Stimulated activated CD4-positive, alpha-beta T cell treated with anti-CD3 and anti-CD28 coated beads, Interleukin-1b, Interleukin-23, amount 100 ng/mL, for 24 hours (primary cell): ENCODE measurements at places on chromosomes 5 and 9.

DNA sequence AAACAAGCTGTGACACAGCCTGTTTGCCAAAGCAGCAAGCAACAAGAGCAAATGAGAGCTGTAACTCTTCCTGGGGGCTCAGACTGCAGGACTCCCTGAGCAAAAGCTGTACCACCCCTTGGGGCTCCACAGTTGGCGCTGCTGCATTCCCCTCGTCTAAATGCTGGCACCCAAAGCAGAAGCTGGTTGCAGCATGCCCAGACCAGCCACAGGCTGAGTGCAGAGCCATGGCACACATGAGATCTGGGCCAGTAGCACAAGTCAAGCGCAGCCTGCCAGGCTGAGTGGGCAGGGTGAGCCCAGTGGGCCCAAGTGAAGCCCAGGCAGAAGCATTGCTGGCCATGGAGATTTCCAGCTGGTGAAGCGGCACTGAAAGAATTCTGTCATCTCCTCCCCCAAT is 157.3 kb upstream of the GRAMD2B start:
- no peak for DNase-seq

- no peak for DNase-seq
Observed at GRCh38 chr5:59792983-59793585, 100.4 kb downstream of the PDE4D start.

DNA sequence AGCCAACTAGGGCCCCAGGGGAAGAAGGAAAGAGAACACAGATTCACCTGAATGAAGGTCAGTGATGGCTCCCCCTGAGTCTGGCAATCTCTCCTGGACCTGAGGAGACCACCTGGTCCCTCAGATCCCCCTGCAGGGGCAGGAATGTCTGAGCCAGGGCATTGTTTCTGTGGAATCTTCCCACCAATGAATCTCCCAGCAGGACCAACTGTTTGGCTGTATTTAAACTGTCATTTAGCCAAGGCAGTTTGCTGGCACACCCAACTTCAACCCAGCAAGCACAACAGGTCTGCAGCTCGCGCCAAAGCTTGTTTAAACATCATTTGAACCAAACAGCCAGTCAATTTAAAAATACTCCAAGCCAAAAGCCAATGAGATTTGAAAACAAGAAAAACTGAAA is 92.6 kb downstream of the SH3TC2 start:
- no peak for DNase-seq

GRCh38 chr5:157562111-157562581 is 13.4 kb downstream of the ADAM19 start:
- DNase-seq: no peak

- no peak for DNase-seq
Observed at GRCh38 chr9:70532716-70533115, 118.3 kb upstream of the KLF9 start.

- no peak for DNase-seq
Observed at GRCh38 chr9:127360250-127360649, 36.7 kb upstream of the SLC2A8 start.

DNA sequence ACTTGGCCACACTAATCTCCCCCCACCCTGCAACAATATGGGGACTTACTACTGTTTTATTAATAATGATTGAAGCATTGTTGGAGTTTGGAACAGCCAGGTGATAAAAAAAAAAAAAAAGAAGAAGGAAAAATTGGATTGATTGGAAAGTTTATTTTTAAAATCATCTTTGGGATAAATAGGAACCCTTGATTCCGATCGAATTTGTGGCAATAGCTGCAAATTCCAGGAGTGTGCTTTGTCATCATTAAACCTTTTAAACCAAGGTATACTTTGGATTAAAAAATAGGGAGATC is 907 bp upstream of the NR2F1 start:
- no peak for DNase-seq

GRCh38 chr9:87263291-87263690 is 234.4 kb upstream of the DAPK1 start:
- no peak for DNase-seq

GRCh38 chr5:159156426-159157238 is 52.7 kb downstream of the RNF145 start:
- no peak for DNase-seq

- no peak for DNase-seq
Observed at GRCh38 chr9:12813960-12814876, 39.4 kb downstream of the LURAP1L start.

- DNase-seq: no peak
Observed at GRCh38 chr5:55021410-55021809, 2.6 kb upstream of the GZMK start.

DNA sequence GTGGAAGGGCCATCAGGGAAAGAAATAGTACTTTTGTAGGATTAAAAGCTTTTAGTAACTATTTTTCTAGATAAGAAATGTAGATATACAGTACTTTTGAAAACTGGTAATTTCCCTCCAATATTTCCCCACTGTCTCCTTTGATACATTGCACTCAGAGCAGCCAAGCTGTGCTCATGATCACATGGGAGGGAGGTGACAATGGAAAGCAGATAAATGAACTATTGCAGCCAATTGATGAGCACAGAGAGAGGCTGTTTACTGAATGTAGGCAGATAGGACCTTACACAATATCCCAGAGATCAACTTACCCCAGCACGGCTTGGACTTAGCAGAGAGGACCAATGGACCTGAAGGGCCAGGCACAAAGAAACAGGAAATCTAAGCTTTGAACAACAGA is 178.0 kb upstream of the NREP start:
- DNase-seq: no peak

DNA sequence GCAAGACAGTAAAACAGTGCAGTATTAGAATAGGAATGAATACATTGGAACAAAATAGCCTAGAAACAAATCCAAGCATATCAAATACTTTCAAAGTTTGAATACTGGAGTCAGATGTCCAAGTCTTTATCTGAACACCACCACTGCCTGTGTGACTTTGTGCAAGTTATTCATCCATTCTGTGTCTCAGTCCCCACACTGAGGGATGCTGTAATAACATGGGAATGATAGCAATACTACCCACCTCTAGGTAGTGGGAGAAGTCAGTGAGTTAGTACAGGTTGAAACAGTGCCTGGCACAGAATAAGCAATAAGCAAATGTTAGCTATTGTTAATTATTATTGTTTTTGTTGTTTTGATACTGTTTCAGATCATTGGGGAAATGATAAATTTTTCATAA is 130.9 kb downstream of the SUSD1 start:
- DNase-seq: no peak
